ENCODE measurements at places on chromosomes 2 and 18.

- DNase-seq: peak; percentile 95
These were observed 8.5 kb upstream of the NARS1 start for GRCh38 chr18:57630002-57630753.

- no peak for DNase-seq
These were observed 82.2 kb downstream of the MSH2 start for GRCh38 chr2:47485177-47485576.

GRCh38 chr2:169819106-169819505 lies 5.6 kb downstream of the METTL5 start:
- no peak for DNase-seq

GRCh38 chr2:86107031-86107430 lies 996 bp downstream of the PTCD3 start:
- DNase-seq: no peak

DNA sequence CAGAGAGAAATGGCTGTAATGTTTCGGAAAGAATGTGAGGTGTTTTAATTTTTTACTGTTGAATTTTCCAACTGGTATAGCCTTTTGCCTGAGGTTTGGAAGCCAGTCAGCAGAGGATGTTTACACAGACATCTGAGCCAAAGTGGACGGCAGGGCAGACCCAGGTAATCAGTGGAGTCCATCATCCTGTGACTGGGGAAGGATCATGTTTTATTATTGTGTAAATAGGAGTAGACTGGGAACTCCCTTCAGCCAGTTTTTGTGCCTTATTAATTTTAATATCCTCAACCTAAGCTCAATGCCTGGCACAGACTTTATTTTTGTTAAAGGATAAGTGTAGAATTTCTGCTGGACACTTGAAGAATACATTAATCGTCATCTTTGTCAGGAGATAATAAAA lies 142.0 kb upstream of the GAREM1 start:
- no peak for DNase-seq

DNA sequence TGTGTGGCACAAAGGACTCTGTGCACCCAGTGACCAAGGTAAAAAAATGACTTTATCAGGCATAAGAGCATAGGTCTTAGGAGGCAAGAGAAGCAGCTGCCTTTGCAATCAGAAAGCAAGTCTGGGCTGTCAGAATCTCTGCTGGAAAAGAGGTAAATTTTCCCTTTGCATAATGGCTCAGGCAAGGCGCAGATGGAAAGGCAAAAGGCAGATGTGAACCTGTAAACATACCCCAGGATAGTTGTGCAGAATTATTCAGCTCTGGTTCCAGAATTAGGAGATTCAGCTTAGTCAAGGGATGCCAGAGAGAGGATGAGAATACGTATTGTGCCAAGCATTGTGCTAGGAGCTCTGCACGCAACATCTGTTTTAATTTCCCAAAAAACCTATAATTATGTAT lies 258.7 kb downstream of the CLIP4 start:
- DNase-seq: no peak
